ENCODE measurements at places on chromosomes 4 and X.
A peak's percentile ranks its signal among the peaks of the same experiment; 100 is the strongest.

- peak; percentile 76 for DNase-seq
Observed at GRCh38 chrX:124217304-124218251, 114.9 kb upstream of the TEX13D start.

DNA sequence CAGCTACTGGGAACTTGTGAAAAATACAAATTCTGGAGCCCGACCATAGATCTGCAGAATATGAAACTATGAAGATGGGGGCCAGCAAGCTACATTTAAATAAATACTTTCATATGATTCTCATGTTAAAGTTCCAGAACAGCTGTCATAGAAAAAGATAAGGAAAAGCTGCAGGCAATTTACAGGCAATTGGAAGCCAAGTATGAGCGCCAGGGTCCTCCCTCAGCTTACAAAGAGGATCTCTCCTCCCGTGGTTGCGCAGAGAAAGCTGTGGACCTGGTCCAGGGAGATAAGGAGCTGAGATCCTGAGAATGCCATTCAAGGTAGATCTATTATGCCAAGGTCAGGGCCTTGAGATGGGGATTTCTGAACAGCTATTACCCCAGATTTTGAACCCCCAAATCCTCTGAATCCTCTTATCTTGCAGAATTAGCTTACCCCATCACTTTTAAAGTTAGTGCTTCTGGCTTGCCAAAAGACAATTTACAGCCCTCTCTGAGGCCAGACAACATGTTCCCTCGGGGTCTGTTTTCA, 25.6 kb upstream of the FRAS1 start:
- DNase-seq: no peak

DNA sequence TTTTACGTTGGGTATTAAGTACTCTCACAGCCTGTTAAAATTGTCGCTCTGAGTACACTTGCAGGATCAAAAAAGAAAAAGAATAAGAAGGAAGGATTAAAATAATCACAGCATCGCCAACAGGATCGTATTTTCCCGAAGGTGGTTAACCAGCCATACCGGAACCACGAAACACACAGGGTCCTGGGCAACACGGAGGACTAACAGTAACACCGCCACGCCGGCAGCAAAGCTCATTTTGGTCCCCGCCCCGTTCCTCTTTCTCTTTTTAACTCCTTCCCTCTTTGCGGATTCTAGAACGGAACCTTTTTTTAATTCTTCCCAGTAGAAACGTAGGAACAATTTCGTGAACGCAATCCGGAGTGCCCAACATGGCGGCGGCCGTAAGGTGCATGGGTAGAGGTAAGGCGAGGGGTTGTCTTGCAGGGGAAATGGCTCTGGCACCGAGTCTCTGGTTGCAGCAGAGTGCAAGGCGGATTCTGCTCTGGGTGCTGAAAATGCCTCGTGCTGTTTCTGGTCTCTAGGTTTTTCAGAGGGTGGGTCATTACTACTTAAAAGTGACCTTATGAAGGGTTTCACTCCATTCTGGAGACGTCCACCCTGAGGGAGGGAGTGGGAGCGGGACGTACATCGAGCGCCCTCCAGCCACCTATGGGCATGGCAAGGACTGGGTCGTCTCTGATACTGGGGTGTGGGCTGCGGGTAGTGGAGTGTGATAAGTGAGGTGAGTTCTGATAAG, at the start of gene MRPL1:
Gene MRPL1 (plus strand): TSS at position 353 of the 739 bp plus-strand sequence. CDS start 19 bp downstream, at position 372.
- peak; percentile 91 for DNase-seq

DNA sequence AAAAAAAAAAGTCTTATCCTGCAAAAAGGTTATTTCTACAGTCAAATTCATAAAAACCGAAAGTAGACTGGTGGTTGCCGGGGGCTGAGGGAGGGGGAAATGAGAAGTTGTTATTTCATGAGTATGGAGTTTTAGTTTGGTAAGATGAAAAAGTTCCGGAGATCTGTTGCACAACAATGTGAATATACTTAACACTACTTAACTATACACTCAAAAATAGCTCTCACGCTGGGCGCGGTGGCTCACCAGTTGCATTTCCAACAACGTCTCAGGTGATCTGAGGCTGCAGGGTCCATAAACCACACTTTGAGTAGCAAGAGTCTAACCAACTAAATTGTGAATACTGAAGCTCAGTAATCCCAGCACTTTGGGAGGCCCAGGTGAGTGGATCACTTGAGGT, 52.4 kb downstream of the ANOS1 start:
- DNase-seq: no peak

DNA sequence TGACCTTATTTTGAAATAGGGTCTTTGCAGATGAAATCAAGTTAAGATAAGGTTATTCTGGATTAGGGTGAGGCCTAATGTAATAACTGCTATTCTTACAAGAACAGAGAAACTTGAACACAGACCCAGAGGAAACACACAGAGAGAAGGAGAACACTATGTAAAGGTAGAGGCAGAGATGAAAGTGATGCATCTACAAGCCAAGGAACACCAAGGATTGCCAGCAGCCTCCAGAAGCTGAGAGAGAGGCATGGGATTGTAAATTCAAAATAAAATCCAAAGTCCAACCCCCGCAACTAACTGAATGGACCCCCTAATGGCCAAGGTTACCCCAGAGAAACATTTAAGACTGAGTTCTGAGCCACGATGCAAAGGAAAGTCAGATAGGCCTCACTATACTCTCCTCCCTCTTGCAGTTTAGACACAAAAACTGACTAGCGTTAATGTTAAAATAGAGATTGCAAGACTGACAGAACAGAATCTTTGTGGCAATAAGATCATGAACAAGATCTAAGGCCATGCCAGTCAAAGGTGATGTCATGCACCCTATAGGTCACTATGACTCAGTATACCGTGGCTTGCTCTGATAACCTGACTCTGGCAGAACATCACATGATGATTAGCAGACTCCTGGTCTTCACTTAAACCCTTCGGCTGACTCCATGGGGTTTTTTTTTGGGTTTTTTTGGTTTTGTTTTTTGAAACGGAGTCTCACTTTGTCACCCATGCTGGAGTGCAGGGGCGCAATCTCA, 42.9 kb downstream of the DDX60L start:
- DNase-seq: no peak

- no peak for DNase-seq
Observed at GRCh38 chr4:123283371-123283895, 113.2 kb upstream of the SPRY1 start.

GRCh38 chrX:23575281-23575680, 92.0 kb upstream of the PRDX4 start:
- no peak for DNase-seq

DNA sequence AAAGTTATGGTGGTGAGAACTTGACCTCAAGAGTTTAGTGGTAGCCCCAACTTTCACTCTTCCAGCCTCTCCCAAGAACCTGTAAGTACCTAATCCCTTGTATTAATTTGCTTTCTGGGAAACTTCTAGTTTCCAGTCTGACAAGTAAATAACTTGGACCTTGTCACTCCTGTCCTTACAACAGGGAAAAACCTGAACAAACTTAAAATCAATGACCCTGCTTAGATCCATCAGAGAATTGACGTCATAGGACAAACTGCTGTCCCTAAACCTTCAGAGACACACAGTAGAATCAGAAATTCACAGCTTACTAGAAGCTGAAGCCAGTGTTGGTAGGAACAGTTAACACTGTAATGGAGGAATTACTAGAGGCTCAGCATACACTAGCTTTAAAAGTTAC, 60.0 kb upstream of the DCLK2 start:
- DNase-seq: no peak

DNA sequence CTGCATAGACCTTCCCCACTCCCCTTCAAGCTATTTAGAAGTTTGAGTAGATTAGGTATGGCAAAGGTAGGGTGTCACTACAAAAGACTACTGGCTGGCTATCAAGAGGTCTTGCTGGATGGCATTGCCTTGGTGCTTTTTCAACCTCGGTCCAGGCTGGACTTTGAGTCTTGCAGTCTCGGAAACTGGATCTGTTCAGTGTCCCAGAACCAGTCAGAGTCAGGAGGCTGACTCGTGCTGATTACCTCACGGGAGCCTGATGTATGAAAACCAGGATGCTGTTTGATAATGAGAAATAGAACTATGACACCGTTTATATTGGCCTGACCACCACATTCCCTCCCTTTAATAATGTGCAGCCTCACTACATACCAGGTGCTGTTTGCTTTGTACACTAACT, 2.7 kb upstream of the PHKA1 start:
- no peak for DNase-seq

GRCh38 chr4:41135801-41136200, 78.5 kb downstream of the APBB2 start:
- no peak for DNase-seq

GRCh38 chr4:40526741-40527140, 102.9 kb downstream of the RBM47 start:
- no peak for DNase-seq

- no peak for DNase-seq
Observed at GRCh38 chrX:45872480-45872879, 671.8 kb upstream of the DIPK2B start.

- no peak for DNase-seq
Observed at GRCh38 chrX:115147220-115147619, 42.0 kb upstream of the RBMXL3 start.

GRCh38 chr4:60345392-60345791, 854.7 kb upstream of the ADGRL3 start:
- DNase-seq: no peak

GRCh38 chr4:96379524-96379923, 539.6 kb downstream of the PDHA2 start:
- DNase-seq: no peak

DNA sequence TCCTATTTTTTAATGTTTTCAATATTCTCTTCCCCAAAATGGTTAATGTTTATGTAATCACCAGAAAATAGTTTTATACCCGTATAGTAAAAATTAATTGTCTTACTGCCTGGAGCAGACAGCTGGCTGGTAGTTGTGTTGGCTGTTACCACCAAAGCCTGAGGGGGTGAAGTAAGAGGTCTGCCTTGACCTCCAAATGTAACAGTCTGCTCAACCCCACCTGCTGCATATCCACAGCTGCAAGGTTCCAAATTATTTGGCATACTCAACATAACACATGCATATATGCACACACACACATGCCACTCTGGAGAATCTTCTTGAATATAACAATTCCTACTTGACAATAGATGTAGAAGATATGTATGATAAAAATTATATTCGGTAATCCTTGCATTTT, 624.3 kb downstream of the ADGRL3 start:
- DNase-seq: no peak

DNA sequence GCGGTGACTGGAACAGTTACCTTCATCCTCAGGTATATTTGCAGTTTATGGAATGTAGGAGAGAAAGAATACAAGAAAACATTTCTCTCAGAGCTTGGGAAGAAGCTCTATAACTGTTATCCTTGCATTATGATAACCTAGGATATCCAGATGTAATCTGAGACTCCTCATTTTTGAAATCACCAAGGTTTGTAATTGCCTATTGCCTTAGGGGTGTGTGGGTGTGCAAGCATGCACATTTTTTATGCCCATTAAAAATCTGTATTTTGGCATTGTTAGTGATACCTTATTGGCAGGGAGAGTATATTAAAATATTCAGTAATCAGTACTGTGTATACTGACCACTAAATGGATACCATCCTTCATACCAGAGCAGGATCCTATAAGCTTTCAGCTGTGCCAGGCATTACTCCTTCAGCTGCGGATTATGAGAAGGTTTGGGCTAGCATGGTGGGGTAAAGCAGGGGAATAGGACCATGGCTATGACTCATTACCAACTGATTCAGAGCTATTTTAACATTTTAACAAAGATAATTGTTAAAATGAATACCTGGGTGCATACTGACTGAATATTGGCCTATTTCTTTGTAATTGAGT, 8.3 kb downstream of the SEC24B start:
- DNase-seq: no peak

DNA sequence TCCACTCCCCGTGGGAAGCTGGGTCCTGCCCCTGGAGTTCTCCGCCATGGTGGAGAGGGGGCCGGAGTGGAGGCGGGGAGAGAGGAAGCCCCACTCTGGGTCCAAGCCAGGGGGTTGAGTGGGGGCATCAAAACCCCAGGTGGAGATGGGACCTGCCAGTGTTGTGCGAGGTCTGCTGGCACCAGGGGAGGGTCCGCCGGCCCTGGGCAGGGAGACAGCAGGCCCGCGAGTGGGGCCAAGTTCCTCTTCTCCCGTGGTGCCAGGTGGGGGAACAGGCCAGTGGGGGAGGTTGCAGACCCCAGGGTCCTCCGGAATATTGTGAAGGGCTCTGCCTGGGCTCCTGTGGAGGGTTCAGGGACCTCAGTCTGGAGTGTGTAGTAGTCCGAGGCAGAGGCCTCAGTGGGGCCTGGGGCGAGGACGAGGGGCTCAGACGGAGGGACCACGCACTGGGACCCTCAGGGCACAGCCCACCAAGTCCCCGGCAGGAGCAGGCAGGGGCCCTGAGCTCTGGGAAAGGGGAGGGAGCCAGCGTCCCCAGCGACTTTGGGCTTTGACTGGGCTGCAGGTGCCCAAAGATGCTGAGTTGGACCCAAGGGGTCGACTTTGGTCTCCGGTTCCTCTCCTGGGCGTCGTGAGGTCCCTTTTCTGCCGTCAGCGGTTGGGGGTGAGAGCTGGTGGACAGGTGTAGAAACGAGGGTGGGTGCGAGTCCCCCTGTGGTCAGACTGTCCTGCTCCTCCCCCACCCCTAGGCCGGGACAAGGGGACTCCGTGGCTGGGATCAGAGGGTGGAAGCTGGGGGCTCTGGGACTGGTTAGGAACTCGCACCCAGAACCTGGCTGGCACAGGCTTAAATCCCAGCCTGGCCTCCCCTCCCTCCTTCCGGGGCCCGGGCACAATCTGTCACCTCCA, 43.8 kb upstream of the NKX1-1 start:
- DNase-seq: no peak

GRCh38 chrX:47586043-47586787, 4.0 kb downstream of the TIMP1 start:
- DNase-seq: no peak

DNA sequence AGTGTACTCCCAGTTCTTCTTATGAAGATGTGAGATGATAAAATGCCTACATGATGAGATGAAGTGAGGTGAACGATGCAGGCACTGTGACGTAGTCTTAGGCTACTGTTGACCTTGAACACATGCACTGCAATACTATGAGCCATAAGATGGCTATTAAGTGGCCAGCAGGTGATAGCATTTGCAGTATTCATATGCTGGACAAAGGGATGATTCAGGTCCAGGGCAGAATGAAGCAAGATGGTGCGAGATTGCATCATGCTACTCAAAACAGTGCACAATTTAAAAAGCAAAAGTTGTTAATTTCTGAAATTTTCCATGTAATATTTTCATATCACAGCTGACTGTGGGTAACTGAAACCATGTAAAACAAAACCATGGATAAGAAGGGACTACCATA, 781.4 kb downstream of the PCDH18 start:
- no peak for DNase-seq

GRCh38 chr4:11489453-11490083, 60.9 kb upstream of the HS3ST1 start:
- DNase-seq: no peak

DNA sequence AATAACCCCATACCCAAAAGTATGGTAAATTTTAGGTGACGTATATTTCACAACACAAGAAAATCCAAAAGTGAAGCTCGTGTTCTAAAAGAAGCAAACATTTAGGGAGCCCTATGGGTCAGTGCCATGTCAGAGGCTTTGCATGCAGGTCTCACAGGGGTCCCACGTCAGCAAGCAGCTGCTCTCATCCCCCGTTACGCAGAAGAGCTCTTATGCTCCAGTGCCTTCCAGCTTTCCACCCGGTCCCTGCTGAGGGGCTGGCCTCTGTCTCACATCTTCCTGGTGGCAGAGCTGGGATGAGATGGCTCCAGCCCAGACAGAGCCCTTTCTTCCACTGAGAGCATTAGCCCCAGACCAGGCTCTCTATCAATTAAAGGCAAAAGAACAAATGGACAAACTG, 82.0 kb downstream of the IRF2 start:
- no peak for DNase-seq

All from NCI-H345 (cell line).